ENCODE measurements at places on chromosomes 3 and 15. TPM values are rescaled to one million over a fixed set of nuclear protein-coding genes. Genes with fewer than 3 reads are reported as not detected.

GPR149 gene
- not detected for total RNA-seq

MOBP gene
- total RNA-seq = not detected

SPATA12 gene
- total RNA-seq = not detected

SLC51A gene
- not detected for total RNA-seq

SAMD7 gene
- total RNA-seq = not detected

SI gene
- total RNA-seq = not detected

CCDC39 gene
- not detected for total RNA-seq

MYZAP gene
- total RNA-seq = not detected

NRG4 gene
- total RNA-seq = not detected

ZNF148 gene
- total RNA-seq = 39.3 TPM

SOX14 gene
- total RNA-seq = not detected

MESP1 gene
- total RNA-seq = 1.1 TPM

Measured in activated CD4-positive, alpha-beta T cell treated with anti-CD3 and anti-CD28 coated beads, Interleukin-2, amount 10 ng/mL, durations not matched to agents 7 days and 5 days (primary cell).